ENCODE measurements at places on chromosomes 16 and 17.

GRCh38 chr17:16107165-16107770, 107.6 kb downstream of the TTC19 start:
- no peak for DNase-seq

GRCh38 chr16:75420987-75421819, 12.1 kb downstream of the CFDP1 start:
- no peak for DNase-seq

- no peak for DNase-seq
Measured at GRCh38 chr17:76502341-76503211, 1.4 kb upstream of the RHBDF2 start.

DNA sequence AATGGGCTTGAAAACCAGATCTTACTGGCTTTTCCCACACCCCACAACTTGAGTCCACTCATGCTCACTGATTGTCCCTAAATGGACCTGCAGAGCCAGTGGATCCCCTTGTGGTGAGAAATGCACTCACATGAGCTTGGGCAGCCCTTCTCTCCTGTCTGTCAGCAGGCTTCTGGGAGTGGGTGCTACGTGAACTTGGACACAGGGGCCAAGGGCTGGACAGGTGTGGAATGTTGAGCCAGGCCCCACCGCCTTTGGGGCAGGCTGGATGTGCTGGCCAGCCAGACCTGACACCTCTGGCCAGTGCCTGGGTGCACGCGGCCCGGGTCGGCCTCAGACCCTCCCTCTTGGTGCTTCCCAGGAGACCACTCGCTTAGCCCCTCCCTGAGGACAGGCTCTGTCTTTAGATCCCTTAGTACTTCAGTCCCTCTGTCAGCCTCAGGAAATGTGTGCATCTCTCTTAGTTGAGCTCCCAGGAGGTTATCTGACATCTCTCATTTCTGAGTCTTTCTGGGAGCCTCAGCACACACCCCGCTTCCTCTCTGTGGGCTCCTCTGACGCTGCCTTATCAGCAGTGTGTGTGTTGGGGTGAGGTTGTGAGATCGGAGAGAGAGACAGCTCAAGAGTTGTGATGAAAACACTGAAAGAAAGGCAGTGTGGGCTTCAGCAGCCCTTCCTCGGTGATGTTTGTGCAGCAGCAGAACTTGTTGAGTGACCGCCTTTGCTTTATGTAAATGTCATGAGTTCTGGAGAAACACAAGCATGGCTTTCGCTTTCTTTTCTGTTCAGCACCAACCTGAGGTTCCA, 117.0 kb downstream of the RAB11FIP4 start:
- no peak for DNase-seq

DNA sequence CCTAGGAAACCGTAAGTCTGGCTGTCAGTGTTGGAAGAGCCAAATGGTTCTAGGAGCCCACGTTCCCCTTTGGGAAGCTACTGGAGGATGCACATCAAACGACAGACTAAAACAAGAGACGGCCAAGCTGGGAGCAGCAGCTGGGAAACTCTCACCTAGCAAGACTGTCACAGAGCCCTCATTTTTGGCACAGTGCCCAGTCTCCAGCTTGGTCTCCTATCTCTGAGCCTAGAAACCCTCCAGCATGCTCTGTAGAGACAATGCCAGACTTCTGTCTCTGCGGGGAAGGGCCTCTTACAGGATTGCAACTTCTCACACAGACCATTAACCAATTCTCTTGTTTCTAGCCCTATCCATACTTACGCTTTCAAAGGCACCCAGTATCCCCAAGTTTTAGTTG, 23.5 kb downstream of the GTF3C1 start:
- no peak for DNase-seq

DNA sequence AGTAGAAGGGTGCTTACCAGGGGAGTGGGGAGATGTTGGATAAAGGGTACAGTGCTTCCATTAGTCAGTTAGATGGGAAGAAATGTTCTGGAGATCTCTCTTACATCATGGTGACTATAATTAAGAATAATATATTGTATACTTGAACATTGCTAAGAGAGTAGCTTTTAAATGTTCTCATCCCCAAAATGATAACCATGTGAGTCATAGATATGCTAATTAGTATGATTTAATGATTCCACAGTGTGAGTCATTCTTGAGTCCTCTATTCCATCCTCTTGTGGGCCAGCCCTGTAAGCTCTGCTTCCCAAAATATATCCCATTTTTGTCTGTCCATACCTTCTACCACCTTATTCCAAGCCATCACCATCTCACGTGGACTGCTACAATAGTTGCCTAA, 80.6 kb upstream of the CDH11 start:
- DNase-seq = no peak

GRCh38 chr17:4818276-4818675, 11.3 kb downstream of the PLD2 start:
- no peak for DNase-seq

- no peak for DNase-seq
Measured at GRCh38 chr17:77572065-77572601, 386.4 kb upstream of the TNRC6C start.

- no peak for DNase-seq
Measured at GRCh38 chr16:81445966-81446906, 1.6 kb downstream of the CMIP start.

- DNase-seq = no peak
Measured at GRCh38 chr16:27468941-27469531, 67.1 kb downstream of the IL21R start.

DNA sequence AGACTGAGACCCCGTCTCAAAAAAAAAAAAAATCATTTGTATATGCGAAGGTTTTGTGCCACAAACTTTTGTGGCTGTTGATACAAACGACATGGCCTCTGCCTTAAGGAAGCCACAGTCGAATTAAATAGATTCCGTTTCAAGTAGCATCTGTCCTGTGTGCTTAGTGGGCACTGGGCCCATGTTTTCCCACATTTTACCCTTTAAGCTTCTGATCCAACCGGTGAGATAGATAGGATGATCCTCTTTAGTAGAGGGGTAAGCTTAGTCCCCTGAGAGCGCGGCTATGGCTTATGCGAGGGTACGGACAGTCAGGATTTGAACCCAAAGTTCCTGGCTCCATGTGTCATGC, 776 bp upstream of the TMEM219 start:
- DNase-seq = no peak

- no peak for DNase-seq
Measured at GRCh38 chr17:50240851-50241250, 33.4 kb upstream of the TMEM92 start.

All from NCI-H1048 (cell line).